ENCODE measurements at places on chromosomes 6 and 20. TPM values are rescaled to one million over a fixed set of nuclear protein-coding genes. Genes with fewer than 3 reads are reported as not detected.

GRCh38 chr6:88561034-88561953, 395.1 kb upstream of the CNR1 start:
- DNase-seq, result peak; percentile 40

DNA sequence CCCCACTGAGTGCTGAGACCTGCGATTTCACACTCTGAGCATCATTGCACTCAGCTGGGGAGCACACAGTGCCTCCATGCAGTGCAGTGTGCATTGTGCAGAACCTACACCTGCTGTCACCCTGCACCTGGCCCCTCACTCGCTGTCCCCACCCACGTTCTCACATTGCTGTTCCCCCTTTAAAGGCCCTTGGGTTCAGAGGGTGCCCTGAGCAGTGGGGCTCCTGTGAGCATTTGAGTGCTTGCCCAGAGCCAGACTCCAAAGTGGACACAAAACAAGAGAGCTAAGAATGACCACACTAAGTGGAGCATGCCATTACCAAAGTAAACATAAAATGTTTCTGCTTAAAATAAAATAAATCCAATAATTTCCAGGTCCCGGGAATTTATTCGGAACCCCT, 131.0 kb upstream of the CST7 start:
- DNase-seq, result no peak

TSPYL4 gene
- total RNA-seq, result 32.6 TPM

DNA sequence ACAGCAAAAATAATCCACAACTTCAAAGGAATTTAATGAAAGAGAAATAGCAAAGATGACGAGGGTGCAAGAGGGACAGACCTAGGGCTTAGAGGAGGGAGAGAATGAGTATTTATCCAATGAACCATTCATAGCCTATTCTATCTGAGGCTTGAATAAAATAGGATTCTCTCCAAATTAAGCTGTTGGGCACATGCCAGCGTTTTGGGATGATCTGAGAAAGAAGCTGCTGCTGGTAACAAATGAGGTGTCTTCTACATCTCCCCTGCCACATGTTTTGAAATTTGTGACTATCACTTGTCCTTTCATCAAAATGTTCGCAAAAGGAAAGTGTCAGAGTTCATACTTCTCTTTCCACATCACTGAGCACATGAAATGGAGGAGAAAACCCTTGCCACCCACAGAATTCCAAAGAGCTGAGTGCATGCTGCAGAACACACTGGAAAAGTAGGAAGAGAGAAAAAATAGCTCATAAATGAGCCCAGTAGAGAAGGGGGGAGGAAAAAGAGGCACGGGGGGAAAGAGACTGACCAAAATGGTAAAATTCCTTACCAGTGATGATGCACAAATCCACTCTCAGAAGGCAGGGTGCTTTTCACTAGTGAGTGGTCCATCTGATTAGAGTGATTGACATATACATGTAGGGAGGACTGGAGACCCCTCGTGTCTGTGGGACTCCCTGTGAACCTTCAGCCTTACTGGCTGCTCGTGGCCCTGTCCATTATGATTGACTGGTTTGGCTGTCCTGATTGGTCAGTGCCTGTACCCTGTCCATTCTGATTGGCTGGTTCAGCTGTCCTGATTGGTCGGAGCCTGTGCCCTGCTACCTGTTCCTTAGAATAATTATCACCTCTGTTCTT, 180.5 kb downstream of the OGFRL1 start:
- no peak for DNase-seq

NT5E gene
- total RNA-seq, result 197 TPM

FLRT3 gene
- total RNA-seq, result 0.40 TPM

ANKRD66 gene
- total RNA-seq, result not detected

DNA sequence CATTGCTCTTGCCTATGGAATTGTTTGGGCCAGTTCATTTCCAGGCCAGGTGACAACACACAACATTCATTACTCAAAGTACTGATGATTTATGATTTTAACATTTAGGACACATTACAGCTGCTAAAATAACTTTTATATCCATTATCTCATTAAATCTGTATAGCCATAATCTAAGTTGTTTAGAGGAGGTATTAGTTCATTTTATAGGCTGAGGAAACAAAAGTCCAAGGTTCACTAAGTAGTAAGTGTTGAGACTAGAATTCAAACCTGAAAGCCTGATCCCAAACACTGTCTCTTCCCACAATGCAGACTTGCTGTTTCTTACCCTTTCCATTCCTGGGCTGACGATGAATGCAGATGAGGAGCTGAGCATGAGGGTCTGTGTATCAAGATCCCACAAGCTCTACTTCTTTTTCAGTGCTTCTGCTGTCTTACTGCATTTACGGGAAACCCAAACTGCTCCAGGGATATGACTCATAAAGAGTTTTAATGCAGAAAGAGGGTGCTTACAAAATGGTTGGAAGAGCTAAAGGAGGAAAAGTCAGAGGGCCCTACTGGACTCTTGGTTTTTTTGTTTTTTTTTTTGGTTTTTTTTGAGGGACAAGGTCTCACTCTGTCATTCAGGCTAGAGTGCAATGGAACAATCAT, 17.9 kb downstream of the TENT5A start:
- DNase-seq, result no peak

DNA sequence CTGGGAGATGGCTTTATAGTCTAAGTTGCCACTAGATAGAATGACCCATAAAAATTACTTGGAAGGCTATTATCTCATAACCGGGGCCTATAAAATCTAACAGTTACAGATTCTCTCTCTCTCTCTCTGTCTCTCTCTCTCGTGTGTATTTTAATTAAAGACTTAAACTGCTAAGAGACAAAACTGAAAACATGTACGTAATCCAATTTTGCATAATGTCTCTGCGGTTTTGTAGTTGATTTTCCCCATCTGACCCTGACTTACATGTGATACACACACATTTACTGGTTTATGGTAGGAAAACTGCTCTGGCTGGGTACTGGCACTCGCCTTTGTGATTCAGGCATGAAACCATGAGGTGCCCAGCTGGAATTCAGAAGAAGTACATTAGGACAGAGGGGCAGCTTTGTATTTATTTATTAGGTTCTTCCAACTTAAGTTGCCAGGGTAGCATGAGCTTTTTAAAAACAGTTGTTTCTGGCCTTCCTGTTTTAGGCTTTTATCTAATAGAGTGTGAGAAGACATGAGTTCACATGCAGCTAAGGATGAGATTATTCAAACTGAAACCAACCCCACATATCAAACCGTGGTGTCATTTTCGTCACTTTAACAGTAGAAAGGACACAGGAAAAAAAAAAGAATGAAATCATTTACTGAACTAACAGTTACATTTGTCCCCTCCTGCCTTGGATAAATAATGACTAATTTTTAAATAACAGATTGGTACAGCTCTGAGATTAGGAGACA, 182.5 kb downstream of the GMPR start:
- DNase-seq, result no peak

TMEM170B gene
- 3.7 TPM for total RNA-seq

PRSS35 gene
- total RNA-seq, result 24.5 TPM

DNA sequence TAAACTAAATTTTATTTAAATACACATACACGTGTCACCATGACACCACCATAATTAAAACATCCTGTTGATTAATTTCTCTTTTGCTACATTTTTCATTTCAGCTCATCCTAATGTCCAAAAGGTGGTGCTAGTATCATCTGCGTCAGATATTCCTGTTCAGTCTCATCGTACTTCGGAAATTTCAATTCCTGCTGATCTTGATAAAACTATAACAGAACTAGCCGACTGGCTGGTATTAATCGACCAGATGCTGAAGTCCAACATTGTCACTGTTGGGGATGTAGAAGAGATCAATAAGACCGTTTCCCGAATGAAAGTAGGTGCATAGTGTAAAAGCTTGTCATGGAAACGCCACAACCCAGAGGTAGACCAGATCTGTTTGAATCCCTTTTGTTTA, 263.4 kb downstream of the UTRN start:
- no peak for DNase-seq

- DNase-seq, result no peak
Measured at GRCh38 chr6:53801022-53801421, 6.2 kb downstream of the LRRC1 start.

- no peak for DNase-seq
Measured at GRCh38 chr6:149510793-149511512, 26.1 kb upstream of the ZC3H12D start.

MPIG6B gene
- not detected for total RNA-seq

DNA sequence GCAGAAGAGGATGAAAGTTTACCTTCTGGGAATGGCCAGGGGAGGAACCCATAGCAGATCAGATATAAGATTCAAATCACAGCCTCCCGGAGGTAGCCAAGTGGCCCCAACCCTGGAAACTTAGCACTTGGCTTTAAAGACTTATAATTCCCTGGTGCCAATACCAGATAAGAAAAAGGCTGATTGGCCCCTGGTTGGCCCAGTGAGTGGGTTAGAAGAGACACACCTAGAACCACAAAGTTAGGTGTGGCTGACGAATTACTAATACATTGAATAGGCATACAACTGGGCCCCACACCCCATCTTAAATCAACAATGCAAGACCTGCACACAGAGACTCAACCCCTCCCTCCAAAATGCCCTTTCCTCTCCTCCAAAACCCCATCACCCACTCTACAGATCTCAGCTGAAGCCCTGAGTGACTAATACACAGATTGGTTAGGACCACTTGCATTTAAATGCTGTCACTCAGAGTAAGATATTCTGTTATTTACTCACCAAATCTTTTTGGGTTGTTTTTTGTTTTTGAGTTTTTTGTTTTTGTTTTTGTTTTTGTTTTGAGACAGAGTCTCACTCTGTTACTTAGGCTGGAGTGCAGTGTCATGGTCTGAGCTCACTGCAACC, 315.4 kb upstream of the JARID2 start:
- DNase-seq, result no peak

GNMT gene
- 0.97 TPM for total RNA-seq

DNA sequence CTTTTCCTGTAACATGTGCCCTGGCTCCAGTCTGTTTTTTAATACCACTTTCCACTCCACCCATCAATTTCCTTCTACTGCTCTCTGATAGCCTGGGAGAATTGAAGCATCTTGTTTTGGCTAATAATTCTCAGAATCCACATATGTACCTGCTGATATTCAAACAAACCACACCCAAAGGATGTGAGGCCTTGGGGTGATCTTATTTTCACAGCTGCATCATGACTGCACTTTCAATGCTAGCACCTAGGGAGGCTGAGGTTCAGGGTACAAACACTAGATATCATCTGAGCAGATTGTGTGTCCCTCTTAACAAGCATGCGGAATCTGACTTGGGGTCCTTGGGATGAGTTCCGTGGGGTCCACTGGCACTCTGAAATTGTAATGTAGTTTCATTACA, 12.7 kb downstream of the FNDC1 start:
- no peak for DNase-seq

- no peak for DNase-seq
Measured at GRCh38 chr6:106730718-106731117, 101.3 kb downstream of the QRSL1 start.

DNA sequence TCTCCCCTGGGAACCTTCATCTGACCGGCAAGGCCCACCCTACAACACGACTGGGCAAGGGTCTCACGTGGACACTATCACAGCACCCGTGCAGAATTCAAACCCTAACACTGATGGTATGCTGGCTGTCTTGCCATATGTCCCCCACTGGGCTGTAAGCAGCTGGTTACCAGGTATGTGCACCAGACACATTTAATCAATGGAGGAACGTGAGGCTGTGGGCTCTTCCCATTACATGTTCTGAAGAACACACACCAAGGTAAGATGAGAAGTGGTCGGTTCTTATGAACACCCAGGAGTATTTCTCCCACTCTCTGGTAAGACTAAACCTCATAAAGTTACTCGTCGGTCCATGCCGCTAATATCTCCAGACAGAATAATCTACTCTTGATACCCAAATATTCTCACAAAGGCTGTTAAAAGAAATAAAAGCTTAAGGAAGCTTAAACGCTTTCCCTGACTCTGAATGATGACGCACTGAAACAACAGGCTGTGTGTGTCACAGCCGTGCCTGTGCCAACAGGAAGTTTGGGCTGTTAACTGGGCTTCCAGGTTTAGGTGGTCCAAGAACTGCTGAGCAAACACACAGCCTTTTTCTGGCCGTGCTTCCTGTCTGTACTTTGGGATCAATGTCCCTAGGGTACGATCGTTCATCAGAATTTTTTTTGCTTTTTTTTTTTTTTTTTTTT, 75.3 kb downstream of the SLC23A2 start:
- DNase-seq, result no peak

- DNase-seq, result no peak
Measured at GRCh38 chr20:32527447-32528055, 57.6 kb downstream of the NOL4L start.

DNA sequence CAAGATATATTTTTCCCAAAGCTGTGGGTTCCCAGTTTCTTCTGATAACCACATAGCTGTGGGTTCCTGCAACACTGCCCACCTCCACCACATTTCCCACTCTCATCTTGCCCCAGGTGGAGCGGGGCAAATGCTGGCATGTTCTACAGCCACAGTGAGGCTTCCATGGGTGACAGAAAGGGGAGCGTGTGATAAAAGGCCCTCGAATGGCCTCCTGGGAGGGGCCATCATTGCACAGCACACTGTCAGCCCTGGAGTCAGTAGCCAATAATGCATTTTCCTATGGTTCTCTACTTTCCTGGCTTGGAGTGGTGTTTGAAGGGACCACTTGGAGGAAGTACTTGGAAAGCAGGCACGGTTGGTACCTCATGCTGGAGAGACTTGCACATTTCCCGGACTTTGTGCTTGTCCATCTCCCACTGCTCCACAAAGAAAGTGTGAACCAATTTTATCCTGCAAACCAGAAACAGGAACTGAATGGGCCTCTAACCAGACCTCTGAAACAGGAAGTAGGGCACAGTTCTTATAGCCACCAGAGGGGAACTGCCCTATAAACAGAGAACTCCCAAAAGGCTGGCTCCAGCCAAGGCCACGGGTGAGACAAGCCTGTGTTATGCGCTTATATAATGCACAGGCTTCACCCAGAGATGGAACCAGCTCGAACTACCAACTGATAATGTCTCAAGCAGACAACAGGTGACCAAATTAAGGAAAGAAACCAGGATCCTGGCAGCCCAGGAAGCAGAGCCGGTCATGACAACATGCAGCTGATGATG, 8.6 kb downstream of the MAP3K5 start:
- no peak for DNase-seq

UST gene
- total RNA-seq, result 15.7 TPM

GRCh38 chr6:108074057-108074358, 533 bp downstream of the OSTM1 start:
- no peak for DNase-seq

Data from osteocyte (in vitro differentiated cells).